NCI-H2171 (cell line): ENCODE measurements at places on chromosomes 4 and X.

DNA sequence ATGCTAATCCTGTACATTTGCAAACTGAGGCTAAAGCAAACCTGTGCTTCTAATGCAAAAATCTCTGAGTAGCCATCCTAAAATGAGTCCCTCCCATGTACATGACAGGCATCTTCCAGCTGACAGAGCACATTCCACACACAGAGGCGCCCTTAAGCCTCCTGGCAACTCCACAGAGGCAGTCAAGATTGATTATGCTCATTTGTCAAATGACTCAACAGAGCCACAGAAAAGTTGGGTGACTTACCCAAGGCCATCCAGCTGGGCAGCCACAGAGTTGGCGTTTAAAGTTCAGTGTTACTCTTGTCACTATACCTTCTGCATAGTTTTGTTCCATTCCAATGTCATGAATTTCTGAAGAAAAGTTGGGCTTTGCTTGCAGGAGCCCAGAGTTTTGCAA lies 394.6 kb upstream of the FGF13 start:
- DNase-seq = no peak

DNA sequence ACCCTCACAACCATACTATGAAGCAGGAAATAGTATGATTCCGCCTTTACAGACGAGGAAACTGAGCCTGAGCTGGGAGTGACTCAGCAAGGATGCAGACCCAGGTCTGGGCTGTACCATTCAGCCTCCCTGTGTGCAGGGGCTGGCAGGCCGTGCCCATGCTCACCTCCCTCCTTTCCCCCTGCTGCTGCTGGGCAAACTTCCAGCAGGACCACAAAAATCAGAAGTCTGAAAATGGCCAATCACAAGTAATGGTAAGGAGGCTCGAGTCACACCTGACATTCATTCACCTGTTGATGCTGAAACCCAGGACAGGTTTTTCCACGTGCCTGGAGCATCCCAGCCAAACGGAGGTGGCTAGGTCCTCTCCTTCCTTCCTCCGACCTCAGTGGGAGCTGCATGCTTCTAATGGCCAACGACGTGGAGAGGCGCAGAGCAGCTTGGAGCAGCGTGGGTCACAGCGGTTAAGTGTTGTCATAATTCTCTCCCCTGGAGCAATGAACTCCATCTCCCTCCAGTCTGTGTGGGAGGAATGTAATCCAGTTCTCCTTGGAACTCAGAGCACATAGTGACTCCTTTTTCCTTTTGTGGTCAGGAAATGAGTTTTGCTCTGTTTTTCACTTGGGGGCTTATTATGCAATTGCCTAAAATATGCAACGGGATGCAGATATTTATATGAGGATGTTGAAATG lies 371.7 kb downstream of the BCOR start:
- DNase-seq = no peak

- DNase-seq = no peak
Observed at GRCh38 chr4:95362906-95363558, 185.7 kb downstream of the UNC5C start.

- no peak for DNase-seq
Observed at GRCh38 chrX:112380541-112381278, 298.1 kb upstream of the TRPC5 start.

DNA sequence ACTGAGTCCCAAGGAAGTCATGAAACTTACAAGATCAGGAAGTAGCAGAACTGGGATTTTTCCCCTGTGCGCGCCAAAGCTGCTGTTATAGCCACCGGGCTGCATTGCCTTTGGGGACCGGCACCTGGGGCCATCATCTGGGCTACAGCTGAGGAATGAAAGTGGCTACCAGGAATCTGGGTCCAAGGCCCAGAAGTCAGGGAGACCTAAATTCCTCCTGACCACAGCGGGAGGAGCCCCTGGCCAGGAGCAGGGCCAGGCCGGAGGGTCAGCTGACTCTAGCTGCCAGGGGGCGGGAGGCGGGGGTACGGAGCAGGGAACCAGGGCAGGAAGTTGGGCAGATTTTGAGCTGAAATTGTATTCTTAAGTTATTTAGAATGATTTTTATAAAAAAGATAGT lies 242.4 kb downstream of the EVC2 start:
- DNase-seq = no peak

GRCh38 chr4:148922497-148922896 lies 480.3 kb upstream of the NR3C2 start:
- no peak for DNase-seq

- no peak for DNase-seq
Observed at GRCh38 chr4:20592013-20592412, 108.2 kb upstream of the PACRGL start.

DNA sequence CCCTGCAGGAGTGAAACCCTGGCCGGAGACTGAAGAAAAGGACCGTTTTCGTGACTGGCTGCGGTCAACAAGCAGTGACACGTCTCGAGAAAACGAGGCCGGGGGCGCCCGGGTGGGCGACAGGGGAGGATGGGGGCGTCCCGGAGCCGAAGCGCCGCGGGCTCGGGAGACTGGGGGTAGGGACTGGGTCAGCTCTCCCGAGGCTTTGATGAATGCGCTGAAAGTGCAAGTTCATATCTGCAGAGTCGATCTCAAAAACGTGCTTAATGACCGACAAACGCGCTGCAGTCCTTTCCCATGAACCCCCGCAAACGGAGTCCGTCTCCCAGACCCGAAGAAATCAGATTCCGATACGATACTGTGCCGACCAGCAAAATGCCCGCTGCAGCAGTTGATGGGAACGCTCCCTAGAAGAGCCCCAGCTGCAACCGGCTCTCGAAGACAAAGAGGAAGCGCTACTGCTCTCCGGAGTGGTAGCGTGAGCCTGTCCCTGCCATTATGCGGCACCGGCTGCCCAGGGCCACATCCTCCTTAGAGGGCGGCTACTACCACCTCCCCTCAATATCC lies 806 bp upstream of the CD99L2 start:
- DNase-seq = no peak

- DNase-seq = no peak
Observed at GRCh38 chr4:102501447-102501696, 213 bp downstream of the NFKB1 start.
